PC-9 (cell line): ENCODE measurements at places on chromosomes 5 and 9. TPM values are rescaled to one million over a fixed set of nuclear protein-coding genes. Genes with fewer than 3 reads are reported as not detected.

Gene PPP2R2B
- total RNA-seq, result not detected in 2 replicates

- H3K36me3 ChIP-seq, result peaks cover 80% of the 10 kb centered on the region
- DNase-seq, result no peak
- H3K27ac ChIP-seq, result no peak overlapping the region
Observed at GRCh38 chr5:6603643-6604042, 29.2 kb downstream of the NSUN2 start.

GRCh38 chr5:150593593-150593992 lies 46.9 kb upstream of the SYNPO start:
- H3K36me3 ChIP-seq, result no peaks in the 10 kb centered on the region
- H3K4me1 ChIP-seq, result no peaks in the 10 kb centered on the region
- H3K27me3 ChIP-seq, result 0 out of 2 replicates have a peak, but pooled peaks cover 6% of the 10 kb centered on the region
- no peak overlapping the region for H3K4me3 ChIP-seq
- no peak for DNase-seq
- H3K27ac ChIP-seq, result no peak overlapping the region

DNA sequence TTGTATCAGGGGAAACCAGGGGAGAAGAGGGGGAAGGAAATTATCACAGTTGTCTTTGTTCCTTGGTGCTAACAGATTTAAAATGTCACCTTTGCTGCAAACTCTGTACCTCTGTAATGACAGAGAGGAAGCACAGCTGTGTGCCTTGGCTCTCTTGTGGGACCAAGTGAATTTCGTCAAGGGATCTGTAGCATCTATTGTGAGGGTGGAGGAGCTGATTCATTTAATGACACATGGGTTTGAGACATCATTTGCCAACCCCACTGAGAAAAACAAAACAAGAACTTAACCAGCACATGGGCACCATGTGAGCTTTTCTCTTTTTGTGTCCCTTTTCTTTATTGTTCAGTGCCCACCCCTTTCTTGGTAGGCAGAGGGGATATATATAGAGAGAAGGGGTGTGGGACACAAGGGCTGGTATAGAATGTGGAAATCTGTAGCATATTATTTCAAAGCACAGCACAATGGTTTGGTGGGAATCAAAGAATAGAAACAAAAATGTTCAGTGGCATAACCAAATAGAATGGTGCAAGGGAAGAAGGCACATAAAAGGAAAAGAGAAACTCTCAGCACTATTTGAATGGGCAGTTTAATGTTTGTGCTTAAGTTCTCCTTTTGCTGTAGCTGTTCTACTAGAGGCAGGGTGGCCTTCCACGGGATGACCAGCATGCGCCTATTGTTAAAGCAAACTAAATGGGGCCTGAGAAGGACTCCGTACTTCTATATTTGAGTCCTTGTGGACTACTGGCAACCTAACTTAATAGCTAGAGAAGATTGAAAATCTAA lies 63.3 kb downstream of the LIX1 start:
- no peaks in the 10 kb centered on the region for H3K27me3 ChIP-seq
- no peak overlapping the region for H3K4me3 ChIP-seq
- no peaks in the 10 kb centered on the region for H3K4me1 ChIP-seq
- DNase-seq, result no peak

Gene CDK7
- total RNA-seq, result 51.6 and 60.5 TPM in 2 replicates

DNA sequence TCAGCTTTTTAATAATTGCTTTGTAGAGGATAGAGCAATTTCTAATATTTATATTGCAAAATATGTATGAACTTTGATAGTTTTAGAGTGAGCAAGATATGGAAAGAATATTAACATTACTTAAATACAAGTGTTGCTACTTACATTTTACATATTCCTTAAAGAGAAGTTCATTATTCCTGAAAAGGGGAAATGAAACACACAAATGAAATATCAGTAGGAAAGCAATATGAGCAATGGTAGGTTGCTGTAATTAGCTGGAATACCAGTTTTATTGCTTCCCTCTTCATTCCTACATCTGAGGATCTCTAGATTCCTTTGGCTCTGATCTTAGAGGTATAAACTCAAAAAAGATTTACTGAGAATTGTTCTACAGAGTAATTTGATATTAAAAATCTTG lies 414.1 kb downstream of the FAM170A start:
- H3K27ac ChIP-seq, result no peak overlapping the region
- no peak overlapping the region for H3K4me3 ChIP-seq
- no peak for DNase-seq
- no peaks in the 10 kb centered on the region for H3K4me1 ChIP-seq

- H3K4me3 ChIP-seq, result no peak overlapping the region
- no peaks in the 10 kb centered on the region for H3K27me3 ChIP-seq
- peaks cover 22% of the 10 kb centered on the region for H3K4me1 ChIP-seq
- peaks cover 6% of the 10 kb centered on the region for H3K36me3 ChIP-seq
Observed at GRCh38 chr9:128631636-128632035, 25.0 kb downstream of the DYNC2I2 start.

Gene TLR4
- total RNA-seq, result 0.28 and 0.55 TPM in 2 replicates

- peaks cover 45% of the 10 kb centered on the region for H3K4me1 ChIP-seq
- DNase-seq, result no peak
- no peak overlapping the region for H3K27ac ChIP-seq
- H3K36me3 ChIP-seq, result peaks cover 12% of the 10 kb centered on the region; the same call in 1 of the 2 replicates
- H3K4me3 ChIP-seq, result no peak overlapping the region
Observed at GRCh38 chr5:10709409-10709808, 51.6 kb downstream of the DAP start.

Gene PCDHB16
- total RNA-seq, result not detected in 2 replicates

GRCh38 chr9:136764301-136764891 lies at the start of gene LCN15:
Gene LCN15, minus strand, starts transcription at chr9:136764518. Its CDS starts 30 bp downstream, at chr9:136764488.
- H3K27ac ChIP-seq, result no peak within 1 kb of the TSS
- DNase-seq, result no peak
- peaks cover 6% of the 10 kb centered on the region for H3K4me1 ChIP-seq

GRCh38 chr5:38883842-38884241 lies 38.0 kb downstream of the OSMR start:
- no peaks in the 10 kb centered on the region for H3K4me1 ChIP-seq
- no peak for DNase-seq
- no peak overlapping the region for H3K4me3 ChIP-seq
- H3K27ac ChIP-seq, result no peak overlapping the region

Gene SMIM32
- total RNA-seq, result not detected in 2 replicates

- no peaks in the 10 kb centered on the region for H3K27me3 ChIP-seq
- H3K4me1 ChIP-seq, result no peaks in the 10 kb centered on the region
- DNase-seq, result no peak
- no peak overlapping the region for H3K4me3 ChIP-seq
- no peak overlapping the region for H3K27ac ChIP-seq
- H3K36me3 ChIP-seq, result no peaks in the 10 kb centered on the region
Observed at GRCh38 chr5:50856401-50857119, 190.1 kb downstream of the PARP8 start.

DNA sequence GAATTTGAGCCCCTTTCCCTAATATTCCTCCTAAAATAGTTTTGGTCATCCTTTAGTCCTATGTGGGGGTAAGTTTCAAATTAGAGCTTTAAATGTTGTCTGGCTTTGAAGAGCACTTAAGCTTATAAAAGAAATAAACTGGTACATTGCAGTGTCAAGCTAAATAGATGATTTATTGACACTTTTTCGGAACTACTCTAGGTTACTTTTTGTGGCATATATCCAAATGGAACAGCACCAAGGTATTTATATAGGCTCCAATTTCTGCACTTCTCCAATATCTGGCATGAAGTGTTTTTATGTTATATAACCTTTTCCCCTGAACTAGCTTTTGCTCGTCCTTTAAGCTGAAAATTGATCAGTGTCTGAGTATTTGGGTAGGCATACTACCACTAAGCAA lies 402.5 kb downstream of the NFIB start:
- H3K4me3 ChIP-seq, result no peak overlapping the region
- H3K27me3 ChIP-seq, result no peaks in the 10 kb centered on the region
- no peaks in the 10 kb centered on the region for H3K36me3 ChIP-seq
- H3K4me1 ChIP-seq, result no peaks in the 10 kb centered on the region
- no peak overlapping the region for H3K27ac ChIP-seq

Gene CDKN2B
- total RNA-seq, result 33.8 and 40.2 TPM in 2 replicates

GRCh38 chr9:87007711-87008366 lies 60.5 kb upstream of the GAS1 start:
- H3K27me3 ChIP-seq, result no peaks in the 10 kb centered on the region
- no peaks in the 10 kb centered on the region for H3K4me1 ChIP-seq
- no peaks in the 10 kb centered on the region for H3K36me3 ChIP-seq
- H3K27ac ChIP-seq, result no peak overlapping the region
- H3K4me3 ChIP-seq, result no peak overlapping the region
- no peak for DNase-seq
